ENCODE measurements at places on chromosomes 1 and 21.

GRCh38 chr1:39332828-39333227 is 128.3 kb downstream of the MACF1 start:
- no peaks in the 10 kb centered on the region for H3K4me1 ChIP-seq
- H3K27ac ChIP-seq = no peak overlapping the region
- DNase-seq = no peak
- peaks cover 56% of the 10 kb centered on the region for H3K36me3 ChIP-seq
- no peaks in the 10 kb centered on the region for H3K27me3 ChIP-seq
- H3K4me3 ChIP-seq = no peak overlapping the region

- H3K27me3 ChIP-seq = no peaks in the 10 kb centered on the region
- peaks cover 12% of the 10 kb centered on the region for H3K4me1 ChIP-seq
- no peak overlapping the region for H3K4me3 ChIP-seq
- H3K36me3 ChIP-seq = no peaks in the 10 kb centered on the region
- H3K27ac ChIP-seq = no peak overlapping the region
- DNase-seq = no peak
Measured at GRCh38 chr1:231969076-231969475, 342.5 kb downstream of the DISC1 start.

- H3K27me3 ChIP-seq = no peaks in the 10 kb centered on the region
- no peak for DNase-seq
- no peaks in the 10 kb centered on the region for H3K4me1 ChIP-seq
- H3K36me3 ChIP-seq = no peaks in the 10 kb centered on the region
- no peak overlapping the region for H3K4me3 ChIP-seq
Measured at GRCh38 chr1:152067150-152067549, 21.7 kb downstream of the TCHHL1 start.

- peaks cover 20% of the 10 kb centered on the region for H3K4me1 ChIP-seq
- no peaks in the 10 kb centered on the region for H3K36me3 ChIP-seq
- no peaks in the 10 kb centered on the region for H3K27me3 ChIP-seq
- H3K27ac ChIP-seq = peak overlapping the region; percentile 90
- DNase-seq = peak; percentile 81
Measured at GRCh38 chr1:54052431-54052933, 522 bp downstream of the TMEM59 start.

- H3K4me1 ChIP-seq = no peaks in the 10 kb centered on the region
- no peaks in the 10 kb centered on the region for H3K36me3 ChIP-seq
- DNase-seq = no peak
- no peak overlapping the region for H3K27ac ChIP-seq
Measured at GRCh38 chr1:30185809-30186208, 537.6 kb downstream of the MATN1 start.

DNA sequence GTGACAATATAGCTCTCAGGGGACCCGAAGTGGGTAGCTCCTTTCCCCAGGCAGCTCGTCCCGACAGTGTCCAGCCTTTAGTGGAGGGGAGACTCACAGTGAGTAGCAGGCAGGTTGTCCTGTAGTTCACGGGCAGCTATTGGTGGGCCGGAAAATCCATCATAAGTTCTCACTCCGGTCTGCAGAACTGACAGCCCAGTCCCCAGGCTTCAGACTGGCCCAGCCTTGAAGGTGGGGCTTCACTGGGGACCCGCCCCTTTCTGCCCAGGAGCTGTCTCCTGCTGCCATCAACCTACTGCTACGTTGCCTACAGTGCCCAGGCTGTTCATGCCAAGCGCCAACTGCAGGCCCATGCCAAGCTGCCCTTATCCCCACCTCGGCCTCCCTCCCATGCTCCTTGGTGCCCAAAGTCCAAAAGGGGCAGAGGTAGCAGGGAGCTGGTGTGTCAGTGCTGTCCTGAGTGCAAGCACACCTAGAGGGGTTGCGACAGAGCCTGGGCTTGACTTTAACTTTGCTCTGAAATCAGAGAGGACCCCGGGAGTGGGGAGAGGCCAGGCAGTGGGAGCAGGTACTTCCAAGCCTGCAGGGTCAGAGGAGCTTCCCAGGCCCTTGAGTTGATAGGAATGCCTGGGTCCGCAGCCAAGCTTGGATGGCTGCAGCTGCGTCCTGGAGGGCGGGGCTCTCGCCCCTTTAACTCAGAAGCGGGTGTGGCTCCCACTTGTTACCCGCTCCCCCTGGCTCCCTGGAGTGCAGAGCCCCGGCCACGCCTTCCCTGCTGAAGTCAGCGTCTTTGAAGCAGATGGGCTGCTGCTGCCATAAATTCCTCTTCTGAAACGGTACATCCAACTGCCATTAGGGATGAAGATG is 1144.3 kb upstream of the NCAM2 start:
- no peaks in the 10 kb centered on the region for H3K4me1 ChIP-seq
- no peaks in the 10 kb centered on the region for H3K27me3 ChIP-seq
- no peak overlapping the region for H3K4me3 ChIP-seq
- no peaks in the 10 kb centered on the region for H3K36me3 ChIP-seq
- no peak for DNase-seq
- no peak overlapping the region for H3K27ac ChIP-seq

GRCh38 chr1:201468501-201468843 is 516 bp downstream of the PHLDA3 start:
- no peaks in the 10 kb centered on the region for H3K27me3 ChIP-seq
- no peak for DNase-seq
- H3K4me1 ChIP-seq = peaks cover 25% of the 10 kb centered on the region

- DNase-seq = peak; percentile 4
- H3K27me3 ChIP-seq = no peaks in the 10 kb centered on the region
- no peaks in the 10 kb centered on the region for H3K36me3 ChIP-seq
- no peak overlapping the region for H3K4me3 ChIP-seq
Measured at GRCh38 chr1:75274920-75275506, 140.8 kb downstream of the LHX8 start.

GRCh38 chr1:26375081-26375480 is 2.5 kb upstream of the ZNF683 start:
- H3K4me1 ChIP-seq = peaks cover 20% of the 10 kb centered on the region
- H3K27me3 ChIP-seq = no peaks in the 10 kb centered on the region
- no peaks in the 10 kb centered on the region for H3K36me3 ChIP-seq
- H3K27ac ChIP-seq = no peak overlapping the region
- H3K4me3 ChIP-seq = no peak overlapping the region

DNA sequence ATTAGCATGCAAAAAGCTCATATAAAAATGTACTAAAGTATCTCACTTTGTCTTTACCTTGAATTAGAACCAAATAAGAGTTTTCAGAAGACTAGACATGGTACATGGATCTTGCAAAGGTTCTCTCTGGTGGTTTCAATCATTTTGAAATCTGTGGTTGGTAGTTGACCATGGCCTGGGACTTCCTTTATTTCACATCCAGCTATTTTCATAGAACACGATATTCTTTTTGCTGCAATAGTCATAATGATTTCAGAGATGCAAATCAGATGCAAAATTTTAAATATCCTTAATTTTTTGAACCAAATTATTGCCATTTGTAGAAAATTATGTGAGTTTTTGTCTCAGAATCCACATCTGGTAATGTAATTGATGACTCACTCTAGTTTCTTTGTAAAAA is 375.1 kb upstream of the ZP4 start:
- H3K27me3 ChIP-seq = no peaks in the 10 kb centered on the region
- no peak overlapping the region for H3K27ac ChIP-seq
- H3K36me3 ChIP-seq = no peaks in the 10 kb centered on the region
- no peaks in the 10 kb centered on the region for H3K4me1 ChIP-seq
- H3K4me3 ChIP-seq = no peak overlapping the region

DNA sequence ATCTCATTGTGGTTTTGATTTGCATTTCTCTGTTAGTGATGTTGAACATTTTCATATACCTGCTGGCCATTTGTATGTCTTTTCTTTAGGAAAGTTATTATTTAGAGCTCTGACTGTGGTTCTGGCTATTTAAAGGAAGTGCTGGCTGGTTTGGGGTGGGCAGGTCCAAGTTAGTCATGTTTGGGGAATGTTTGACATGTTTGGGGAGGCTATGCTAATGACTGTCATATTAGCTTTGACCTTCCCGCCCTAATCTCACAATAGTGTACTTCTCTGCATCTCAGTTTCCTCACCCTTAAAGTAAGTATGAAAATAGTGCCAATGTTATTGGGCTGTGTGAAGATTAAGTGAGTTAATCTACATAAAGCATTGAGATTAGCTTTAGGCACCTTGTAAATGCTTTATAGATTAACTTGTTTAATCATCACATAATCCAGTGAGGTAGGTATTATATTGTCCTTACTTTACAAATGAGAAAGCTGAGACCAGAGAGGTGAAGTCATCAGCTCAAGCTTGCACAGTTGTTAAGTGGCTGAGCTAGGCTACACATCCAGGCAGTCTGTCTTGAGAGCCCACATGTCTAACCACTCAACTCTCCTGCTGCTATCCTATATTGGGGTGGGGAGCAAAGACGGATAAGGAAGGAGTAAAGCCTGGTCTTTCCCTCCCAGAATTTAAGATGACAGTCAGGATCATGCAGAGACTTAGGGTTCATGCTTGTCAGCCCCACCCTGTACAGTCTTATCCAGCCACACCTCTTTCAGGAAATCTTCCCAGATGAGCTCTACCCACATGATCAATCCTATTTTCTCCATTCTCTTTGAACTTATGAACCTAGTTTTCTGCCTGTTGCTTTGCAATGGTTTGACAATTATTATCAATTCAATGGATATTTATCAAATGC is 22.8 kb upstream of the CRNN start:
- no peak overlapping the region for H3K4me3 ChIP-seq
- H3K36me3 ChIP-seq = no peaks in the 10 kb centered on the region
- no peaks in the 10 kb centered on the region for H3K27me3 ChIP-seq
- no peak overlapping the region for H3K27ac ChIP-seq
- H3K4me1 ChIP-seq = no peaks in the 10 kb centered on the region

DNA sequence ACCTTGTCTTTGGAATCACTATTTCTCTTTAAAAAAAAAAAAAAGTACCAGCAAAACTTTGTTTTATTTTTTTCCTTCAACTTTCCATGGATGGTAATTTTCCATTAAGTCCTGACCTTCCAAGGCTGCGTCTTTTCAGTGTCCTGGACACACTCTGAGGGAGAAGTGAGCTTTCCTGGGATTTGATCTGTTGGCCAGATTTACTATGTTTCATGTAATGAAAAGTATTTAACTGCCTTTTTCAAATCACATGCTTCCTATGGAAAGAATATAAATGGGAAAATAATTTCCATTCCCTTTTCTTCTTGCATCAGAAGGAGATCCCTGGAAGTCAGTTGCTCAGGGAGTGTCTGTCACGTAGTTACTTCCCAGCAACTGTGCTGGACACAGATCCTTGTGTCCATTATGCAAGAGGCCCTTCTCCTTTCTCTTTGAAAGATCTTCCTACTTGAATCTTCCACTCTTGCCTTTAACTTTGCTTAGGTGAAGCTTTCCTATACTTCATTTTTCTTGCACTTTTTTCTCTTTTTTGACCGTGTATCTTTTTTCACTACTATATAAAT is 59.3 kb downstream of the CENPF start:
- H3K27ac ChIP-seq = no peak overlapping the region
- no peaks in the 10 kb centered on the region for H3K4me1 ChIP-seq
- H3K4me3 ChIP-seq = no peak overlapping the region
- H3K36me3 ChIP-seq = peaks cover 9% of the 10 kb centered on the region
- no peaks in the 10 kb centered on the region for H3K27me3 ChIP-seq
- DNase-seq = no peak

- no peaks in the 10 kb centered on the region for H3K27me3 ChIP-seq
- peaks cover 4% of the 10 kb centered on the region for H3K4me1 ChIP-seq
- H3K36me3 ChIP-seq = no peaks in the 10 kb centered on the region
- no peak for DNase-seq
- no peak overlapping the region for H3K27ac ChIP-seq
- no peak overlapping the region for H3K4me3 ChIP-seq
Measured at GRCh38 chr1:246786606-246787238, 62.5 kb downstream of the SCCPDH start.

GRCh38 chr1:50787266-50787665 is 172.8 kb downstream of the FAF1 start:
- no peaks in the 10 kb centered on the region for H3K4me1 ChIP-seq
- DNase-seq = no peak
- H3K4me3 ChIP-seq = no peak overlapping the region
- H3K36me3 ChIP-seq = no peaks in the 10 kb centered on the region
- H3K27ac ChIP-seq = no peak overlapping the region
- no peaks in the 10 kb centered on the region for H3K27me3 ChIP-seq

GRCh38 chr1:212549503-212550017 is 59.0 kb upstream of the ATF3 start:
- H3K4me1 ChIP-seq = no peaks in the 10 kb centered on the region
- no peak overlapping the region for H3K4me3 ChIP-seq
- H3K27me3 ChIP-seq = peaks cover 6% of the 10 kb centered on the region
- no peak for DNase-seq
- H3K27ac ChIP-seq = no peak overlapping the region

GRCh38 chr1:17013491-17014320 is 2.0 kb upstream of the ATP13A2 start:
- peaks cover 47% of the 10 kb centered on the region for H3K4me1 ChIP-seq
- H3K27ac ChIP-seq = no peak overlapping the region
- peaks cover under 1% of the 10 kb centered on the region for H3K36me3 ChIP-seq
- DNase-seq = peak; percentile 44

DNA sequence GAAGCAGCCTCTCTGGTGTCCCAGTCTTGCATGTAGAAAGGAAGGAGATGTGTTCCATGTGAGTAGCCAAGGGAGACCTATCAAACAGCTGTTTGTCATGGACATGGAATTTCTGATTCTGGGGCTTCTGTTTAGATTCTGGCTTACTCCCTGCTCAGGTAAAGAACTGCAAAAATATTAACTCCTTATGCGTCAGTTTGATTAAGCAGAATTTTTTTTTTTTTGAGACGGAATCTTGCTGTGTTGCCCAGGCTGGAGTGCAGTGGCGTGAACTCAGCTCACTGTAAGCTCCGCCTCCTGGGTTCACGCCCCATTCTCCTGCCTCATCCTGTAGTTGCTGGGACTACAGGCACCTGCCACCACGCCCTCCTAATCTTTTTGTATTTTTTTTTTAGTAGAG is 6.8 kb downstream of the ARV1 start:
- H3K4me3 ChIP-seq = no peak overlapping the region
- H3K36me3 ChIP-seq = peaks cover 9% of the 10 kb centered on the region
- no peak overlapping the region for H3K27ac ChIP-seq
- H3K4me1 ChIP-seq = peaks cover 5% of the 10 kb centered on the region
- DNase-seq = no peak

DNA sequence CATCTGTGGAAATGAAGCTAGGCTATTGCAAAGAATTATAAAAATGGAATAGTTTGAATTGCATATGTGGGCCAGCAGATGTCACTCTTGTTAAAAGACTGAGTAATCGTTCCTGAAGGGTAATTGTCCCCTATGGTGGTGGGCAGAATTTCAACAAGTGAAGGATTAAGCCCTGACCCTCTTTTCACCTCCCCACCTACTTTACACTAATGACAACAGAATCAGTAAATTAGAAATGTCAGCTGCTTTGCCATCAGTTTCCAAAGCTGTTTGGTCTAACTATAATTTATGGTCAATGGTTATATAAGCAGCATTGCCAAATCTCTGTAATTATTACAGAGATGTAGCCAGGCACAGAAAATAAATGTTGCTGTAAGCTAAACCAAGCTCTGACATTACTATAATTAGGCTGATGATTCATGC is 898.6 kb downstream of the AMY1C start:
- no peaks in the 10 kb centered on the region for H3K27me3 ChIP-seq
- DNase-seq = no peak
- no peak overlapping the region for H3K27ac ChIP-seq
- H3K36me3 ChIP-seq = no peaks in the 10 kb centered on the region
- no peaks in the 10 kb centered on the region for H3K4me1 ChIP-seq

Data from astrocyte (in vitro differentiated cells and primary cell).